ENCODE measurements at places on chromosomes 11 and 22.

DNA sequence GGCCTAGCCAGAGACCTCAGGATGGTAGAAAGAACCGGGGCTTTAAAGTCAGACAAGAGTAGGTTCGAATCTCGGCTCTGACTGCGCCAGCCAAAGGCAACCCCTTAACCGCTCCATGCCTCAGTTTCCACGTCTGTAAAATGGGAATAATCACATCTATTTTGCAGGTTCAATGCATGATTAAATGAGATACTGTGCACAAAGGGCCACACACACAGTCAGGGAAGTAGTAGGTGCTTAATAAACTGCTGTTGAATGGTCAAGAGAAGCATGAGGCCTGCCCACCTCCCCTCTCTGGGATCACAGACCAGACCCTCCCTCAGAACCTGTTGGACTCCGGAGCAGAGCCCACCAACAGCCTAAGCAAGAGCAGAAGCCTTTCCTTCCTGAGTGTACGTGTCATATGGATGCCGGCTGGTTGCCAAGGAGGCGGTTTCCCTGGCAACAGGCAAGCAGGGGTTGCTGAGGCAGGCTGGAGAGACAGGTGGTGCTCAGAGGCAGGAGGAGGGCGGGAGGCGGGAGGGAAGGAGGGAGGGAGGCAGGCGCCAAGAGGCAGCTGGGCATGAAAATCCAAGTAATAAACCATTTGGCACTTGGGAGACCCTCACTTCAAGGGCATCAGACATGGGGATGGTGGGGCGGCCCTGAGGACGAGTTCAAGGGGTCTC lies 43.9 kb downstream of the NFAM1 start:
- DNase-seq = no peak

- no peak for DNase-seq
Measured at GRCh38 chr11:96744697-96745096, 354.9 kb downstream of the JRKL start.

GRCh38 chr11:65552388-65552951 lies 5.7 kb downstream of the LTBP3 start:
- no peak for DNase-seq

GRCh38 chr22:37560608-37561211 lies 430 bp downstream of the CDC42EP1 start:
- no peak for DNase-seq

GRCh38 chr11:30412509-30412908 lies 89.6 kb downstream of the ARL14EP start:
- DNase-seq = no peak

- DNase-seq = no peak
Measured at GRCh38 chr11:33110083-33110482, 51.2 kb downstream of the CSTF3 start.

- no peak for DNase-seq
Measured at GRCh38 chr11:10122326-10123197, 171.5 kb downstream of the SBF2 start.

DNA sequence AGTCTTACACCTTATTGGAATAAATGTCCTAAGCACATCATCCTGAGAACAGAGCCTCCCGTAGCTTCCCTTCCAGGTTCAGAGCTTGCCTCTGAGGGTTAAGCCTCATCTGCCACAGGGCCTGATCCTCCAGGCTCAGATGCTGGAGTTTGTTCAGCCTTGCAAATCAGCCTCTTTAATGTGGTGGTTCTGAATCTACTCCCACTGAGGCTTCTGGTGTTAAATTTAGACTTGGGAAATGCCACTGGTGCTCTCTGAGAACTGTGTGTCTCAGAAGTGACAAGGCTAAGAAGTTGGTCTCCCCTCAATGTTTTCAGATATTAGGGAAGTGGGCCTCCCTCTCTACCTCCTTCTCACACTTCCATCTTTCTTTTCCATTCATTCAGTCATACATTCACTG lies 68.7 kb downstream of the CCDC81 start:
- DNase-seq = no peak

DNA sequence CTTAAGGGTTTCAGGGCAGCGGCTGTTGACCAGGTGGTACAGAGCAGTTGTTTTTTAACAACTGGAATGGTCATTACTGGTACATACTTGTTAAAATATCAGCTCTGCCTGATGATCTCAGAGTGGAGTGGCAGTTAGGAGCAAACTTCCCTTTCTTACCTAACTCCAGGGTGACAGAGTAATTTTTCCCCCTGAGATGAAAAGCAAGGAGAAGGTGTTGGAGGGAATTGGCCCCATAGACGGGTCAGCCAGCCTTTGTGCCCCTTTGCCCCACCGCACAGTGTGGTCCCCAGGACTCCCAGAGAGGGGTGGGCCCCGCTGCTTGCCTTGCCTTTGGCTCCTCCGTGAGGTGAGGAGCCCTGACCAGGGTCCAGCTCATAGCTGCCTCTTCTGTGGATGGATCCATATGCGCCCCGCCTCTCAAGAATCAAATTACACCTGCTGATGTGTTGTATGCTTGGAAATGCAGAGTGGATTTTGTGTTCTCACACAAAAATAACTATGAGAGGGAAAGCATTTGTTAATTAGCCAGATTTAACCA lies 27.0 kb upstream of the SORL1-AS1 start:
- DNase-seq = no peak

- no peak for DNase-seq
Measured at GRCh38 chr22:21445437-21446127, 21.6 kb upstream of the TMEM191C start.

DNA sequence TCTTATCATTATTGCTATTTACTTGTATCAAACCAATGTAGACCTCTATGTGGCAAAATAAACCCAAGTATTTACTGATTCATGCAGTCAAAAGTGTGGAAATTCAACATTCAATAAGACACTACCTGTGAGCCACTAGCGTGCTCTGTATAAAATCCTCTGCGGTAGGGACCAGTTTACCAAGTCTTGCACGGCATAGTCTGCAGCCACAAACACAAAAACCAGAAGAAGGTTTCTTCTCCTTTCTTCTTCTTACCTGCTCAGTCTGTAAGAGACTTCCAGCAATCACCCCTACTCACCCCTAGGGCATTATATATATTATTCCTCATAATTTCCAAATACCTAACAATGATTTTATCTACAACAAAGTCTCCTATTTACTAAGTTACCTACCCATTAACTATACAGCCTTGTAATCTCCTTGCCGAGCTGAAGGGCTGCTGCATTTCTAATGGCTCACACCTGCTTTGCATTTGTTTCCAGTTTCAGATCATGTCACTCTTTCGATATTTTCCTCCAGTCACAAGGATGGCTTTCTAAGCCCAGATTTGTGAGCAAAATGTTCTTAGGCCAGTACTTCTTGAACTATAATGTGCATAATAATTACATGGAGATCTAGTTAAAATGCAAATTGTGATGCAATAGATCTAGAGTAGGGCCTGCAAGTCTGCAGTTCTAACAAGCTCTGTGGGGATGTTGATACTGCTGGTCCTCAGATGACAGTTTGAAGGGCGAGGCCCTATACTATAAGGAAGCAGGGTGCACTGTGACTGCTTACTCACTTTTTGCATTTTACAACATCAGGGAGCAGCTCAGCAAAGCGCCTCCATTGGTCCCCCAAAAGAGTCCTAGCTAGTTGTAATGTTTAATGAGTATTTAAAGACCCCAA lies 191.9 kb upstream of the DDI1 start:
- DNase-seq = no peak

- no peak for DNase-seq
Measured at GRCh38 chr11:134488512-134488911, 76.5 kb upstream of the B3GAT1 start.

- DNase-seq = no peak
Measured at GRCh38 chr11:9150926-9151325, 59.5 kb upstream of the SCUBE2 start.

DNA sequence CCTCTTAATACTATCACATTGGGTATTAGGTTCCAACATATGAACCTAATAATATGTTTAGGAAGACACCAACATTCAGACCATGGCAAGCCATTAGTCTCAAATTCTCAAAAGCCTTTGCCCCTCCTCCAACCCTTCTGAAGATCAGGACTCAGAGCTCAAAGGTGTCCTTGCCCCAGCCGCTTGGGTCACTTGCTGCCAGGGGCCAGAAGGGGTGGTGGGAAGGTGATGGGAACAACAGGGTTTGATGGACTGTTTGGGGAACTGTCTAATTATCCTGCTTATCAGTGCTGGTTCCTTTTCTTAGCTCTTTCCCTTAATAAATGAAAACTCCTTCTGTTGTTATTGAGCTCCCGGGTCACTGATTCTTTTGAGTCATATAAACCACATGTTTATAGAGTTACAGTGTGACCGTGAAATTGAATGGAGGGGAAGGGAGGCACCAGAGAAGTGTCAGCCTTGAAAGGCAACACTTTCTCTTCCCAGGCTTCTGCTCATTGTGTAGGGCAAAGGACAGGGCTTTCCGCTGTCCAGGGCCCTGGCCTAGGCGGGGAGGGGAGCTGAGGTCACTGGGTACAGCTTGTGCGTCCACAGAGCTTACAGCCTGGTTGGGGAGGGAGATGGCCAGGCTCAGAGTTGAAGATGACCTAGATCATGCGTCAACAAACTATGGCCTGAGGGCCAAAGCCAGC lies 105.1 kb downstream of the FBXO7 start:
- no peak for DNase-seq

DNA sequence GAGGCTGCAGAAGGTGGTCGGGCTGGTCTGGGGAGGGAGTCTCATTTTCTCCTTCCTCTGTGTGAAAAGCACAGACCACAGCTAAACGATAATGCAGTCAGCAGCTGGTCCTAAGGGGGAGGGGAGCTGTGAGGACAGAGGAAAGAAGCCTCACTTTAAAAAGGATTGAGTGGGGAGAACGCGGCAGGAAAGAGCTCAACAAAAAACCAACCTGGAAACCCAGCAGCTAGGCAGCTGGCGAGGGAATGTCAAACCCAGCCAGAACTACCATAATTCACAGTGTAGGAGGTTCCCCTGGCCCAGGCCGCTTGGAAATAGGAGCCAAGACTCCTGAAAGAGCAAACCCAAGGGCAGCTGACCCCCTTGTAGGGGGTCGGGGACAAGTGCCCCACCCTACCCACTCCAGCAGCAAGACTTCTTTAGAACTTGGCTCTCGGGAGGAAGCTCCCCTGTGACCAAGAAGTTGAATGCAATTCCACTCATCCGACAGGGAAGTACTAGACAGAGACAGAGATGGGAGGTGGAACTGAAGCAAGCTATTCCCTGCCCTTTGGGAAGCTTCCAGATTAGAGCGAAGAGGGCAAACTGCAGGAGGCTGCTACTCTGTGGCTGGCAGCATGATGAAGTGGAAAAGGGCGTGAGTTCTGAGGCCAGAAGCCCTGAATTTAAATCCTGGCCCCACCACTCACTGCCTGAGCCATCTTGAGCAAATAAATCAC lies 16.5 kb upstream of the DGKZ start:
- DNase-seq = no peak

DNA sequence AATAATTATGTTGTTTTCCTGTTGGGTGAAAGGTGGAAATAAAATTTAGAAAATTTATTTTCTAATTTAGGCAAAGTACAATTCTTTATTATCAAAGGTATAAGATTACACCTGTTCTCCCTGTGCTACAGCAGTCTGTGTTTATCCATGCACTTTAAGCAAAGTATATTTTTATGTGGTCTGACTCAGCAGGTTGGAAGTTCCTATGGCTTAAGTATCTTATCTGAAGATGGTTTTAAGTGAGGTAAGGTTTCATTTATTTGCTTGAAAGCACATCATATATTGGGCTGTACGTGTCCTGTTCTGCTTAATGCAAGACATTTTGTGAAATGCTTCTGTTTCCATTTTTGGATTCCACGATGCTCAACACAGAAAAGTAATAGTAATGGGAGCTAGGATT lies 14.6 kb downstream of the PPME1 start:
- no peak for DNase-seq

DNA sequence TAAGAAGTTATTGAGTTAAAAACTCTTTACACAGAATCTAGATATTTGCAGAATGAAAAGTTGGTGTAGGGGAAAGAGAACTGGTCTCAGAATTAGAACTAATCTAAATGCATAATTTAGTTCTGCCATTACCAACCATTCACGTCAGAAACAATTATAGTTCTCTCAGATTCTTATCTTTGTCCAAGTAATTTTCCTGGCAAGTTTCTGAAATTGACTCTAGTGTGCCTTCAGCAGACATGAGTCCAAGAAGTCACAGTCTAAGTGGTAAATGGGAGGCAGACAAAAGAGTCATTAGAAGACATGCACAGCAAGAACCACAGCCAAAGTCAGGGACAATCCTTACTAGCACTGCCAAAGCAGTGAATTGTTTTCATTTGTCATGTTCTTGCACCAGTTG lies 1870.1 kb downstream of the LRRC4C start:
- DNase-seq = no peak

GRCh38 chr11:133403900-133404299 lies 128.4 kb downstream of the OPCML start:
- DNase-seq = no peak

- no peak for DNase-seq
Measured at GRCh38 chr22:45903355-45904135, 73.4 kb downstream of the WNT7B start.

GRCh38 chr11:85810871-85811611 lies at the start of gene SYTL2:
Gene SYTL2, minus strand, starts transcription at chr11:85811141. Its CDS starts 53,416 bp downstream, at chr11:85757725.
- peak; percentile 28 for DNase-seq

- no peak for DNase-seq
Measured at GRCh38 chr11:112793416-112793815, 167.8 kb upstream of the NCAM1 start.

GRCh38 chr11:72754544-72755155 lies 2.4 kb upstream of the ARAP1 start:
- DNase-seq = no peak

DNA sequence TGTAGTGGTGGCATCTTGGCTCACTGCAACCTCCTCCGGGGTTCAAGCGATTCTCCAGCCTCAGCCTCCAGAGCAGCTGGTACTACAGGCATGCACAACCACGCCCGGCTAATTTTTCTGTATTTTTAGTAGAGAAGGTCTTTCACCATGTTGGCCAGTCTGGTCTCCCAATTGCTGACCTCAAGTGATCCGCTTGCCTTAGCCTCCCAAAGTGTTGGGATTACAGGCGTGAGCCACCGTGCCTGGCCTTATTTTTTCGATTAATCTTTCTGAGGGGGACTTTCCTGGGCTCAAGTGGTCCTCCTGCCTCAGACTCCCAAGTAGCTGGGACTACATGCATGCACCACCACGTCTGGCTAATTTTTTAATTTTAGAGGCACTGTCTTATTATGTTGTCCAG lies 5.6 kb downstream of the SNU13 start:
- DNase-seq = no peak

DNA sequence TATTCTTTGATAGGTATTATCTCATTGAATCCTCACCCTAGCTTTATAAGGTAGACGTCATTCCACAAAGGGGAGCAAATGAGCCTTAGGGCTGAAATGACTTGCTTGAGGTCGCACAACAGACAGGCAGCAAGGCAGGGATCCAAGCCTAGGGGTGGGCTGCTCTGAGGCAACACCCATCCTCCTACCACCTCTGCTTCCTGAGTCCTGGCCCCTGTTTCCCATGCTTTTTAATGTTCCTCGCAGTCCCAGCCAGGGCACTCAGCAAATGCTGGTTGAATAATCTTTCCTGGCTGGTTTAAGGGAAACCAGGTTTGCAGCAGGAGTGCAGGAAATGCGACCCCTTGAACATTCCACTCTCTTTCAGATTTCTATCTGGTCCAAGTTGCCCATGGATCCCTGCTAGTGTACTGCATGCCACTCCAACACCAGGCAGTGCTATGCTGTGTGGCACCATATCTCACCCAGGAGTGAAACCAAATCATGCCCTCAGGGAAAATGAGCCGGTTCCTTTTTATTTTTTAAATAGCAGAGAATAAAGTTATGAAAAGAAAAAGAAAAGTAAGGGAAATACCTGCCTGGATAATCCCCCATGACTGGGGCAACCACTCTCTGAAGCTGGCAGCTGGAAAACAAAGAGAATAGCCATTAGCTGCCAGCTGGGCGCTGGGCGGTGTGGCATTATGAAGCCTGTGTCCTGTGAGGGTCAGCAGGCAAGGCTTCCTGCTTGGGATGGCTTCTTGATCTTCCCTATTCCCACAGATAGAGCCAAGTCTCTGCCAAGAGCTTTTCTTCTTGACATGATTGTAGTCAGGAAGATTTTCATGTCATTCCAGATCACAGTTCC lies 21.8 kb downstream of the MICAL2 start:
- no peak for DNase-seq
